ENCODE measurements at places on chromosomes 7 and 10.

DNA sequence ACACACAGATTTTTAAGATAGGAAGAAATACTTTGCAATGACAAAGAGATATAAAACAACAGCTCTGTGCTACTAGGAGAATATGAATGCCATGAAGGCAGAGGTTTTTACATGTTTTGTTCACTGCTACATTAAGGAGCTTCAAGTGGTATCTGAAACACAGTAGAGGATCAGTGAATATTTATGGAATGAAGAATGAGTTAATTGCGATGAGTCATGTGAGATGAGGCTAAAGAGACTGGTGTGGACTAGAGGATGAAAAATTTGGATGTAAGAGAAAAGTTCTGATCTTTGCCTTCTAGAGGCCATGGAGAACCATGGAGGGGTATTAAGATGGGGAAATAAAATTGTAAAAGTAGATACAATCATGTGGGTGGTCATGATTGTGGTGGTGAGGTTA lies 434.2 kb downstream of the PHTF2 start:
- ATAC-seq, result no peak

GRCh38 chr10:6231146-6231545 lies 28.4 kb downstream of the PFKFB3 start:
- ATAC-seq, result no peak

DNA sequence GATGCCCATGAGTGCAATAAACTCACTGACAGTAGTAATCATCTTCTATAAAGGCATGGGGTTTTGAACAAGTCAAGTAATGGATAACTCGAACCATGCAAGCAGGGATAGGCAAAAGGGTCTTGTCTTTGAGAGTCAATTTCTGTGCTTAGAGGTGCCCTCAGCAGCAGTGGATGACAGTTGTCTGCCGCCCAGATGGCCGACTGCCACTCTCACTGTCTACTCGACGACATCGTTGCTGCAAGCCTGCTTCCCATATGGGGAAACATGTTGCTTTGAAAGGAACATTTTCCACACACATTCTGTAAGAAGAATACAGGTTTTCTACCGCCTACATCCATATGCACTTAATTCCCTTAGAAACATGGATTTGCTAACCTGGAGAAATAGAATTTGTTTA lies 236.3 kb upstream of the DKK1 start:
- no peak for ATAC-seq

GRCh38 chr10:80281784-80282765 lies 7.4 kb downstream of the MAT1A start:
- no peak for ATAC-seq

- no peak for ATAC-seq
These were observed 132.6 kb downstream of the DNAJB6 start for GRCh38 chr7:157469181-157470016.

DNA sequence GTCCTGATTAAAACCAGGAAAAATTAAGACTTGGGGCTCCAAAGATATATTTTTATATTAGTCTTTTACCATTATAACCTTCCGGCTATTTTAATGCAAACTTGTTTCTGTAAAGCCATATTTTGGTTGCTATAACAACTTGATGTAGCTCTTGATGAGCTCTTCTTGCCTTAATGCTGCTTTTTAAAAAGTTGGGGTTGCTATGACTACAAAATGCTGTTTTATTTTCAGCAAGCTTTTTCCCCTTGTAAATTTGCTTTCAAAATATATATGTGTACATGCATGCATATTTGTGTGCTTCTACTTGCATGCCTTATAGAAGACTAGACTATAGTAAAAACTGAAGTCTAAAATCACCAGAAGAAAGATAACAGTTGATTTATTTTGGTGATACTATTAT lies 99.7 kb downstream of the CSTF2T start:
- ATAC-seq, result no peak

- ATAC-seq, result no peak
These were observed 30.0 kb upstream of the SEM1 start for GRCh38 chr7:96739609-96740008.

GRCh38 chr10:124339119-124340032 lies 79.3 kb downstream of the OAT start:
- no peak for ATAC-seq

- ATAC-seq, result no peak
These were observed 132.1 kb upstream of the DPP6 start for GRCh38 chr7:153920126-153920525.

DNA sequence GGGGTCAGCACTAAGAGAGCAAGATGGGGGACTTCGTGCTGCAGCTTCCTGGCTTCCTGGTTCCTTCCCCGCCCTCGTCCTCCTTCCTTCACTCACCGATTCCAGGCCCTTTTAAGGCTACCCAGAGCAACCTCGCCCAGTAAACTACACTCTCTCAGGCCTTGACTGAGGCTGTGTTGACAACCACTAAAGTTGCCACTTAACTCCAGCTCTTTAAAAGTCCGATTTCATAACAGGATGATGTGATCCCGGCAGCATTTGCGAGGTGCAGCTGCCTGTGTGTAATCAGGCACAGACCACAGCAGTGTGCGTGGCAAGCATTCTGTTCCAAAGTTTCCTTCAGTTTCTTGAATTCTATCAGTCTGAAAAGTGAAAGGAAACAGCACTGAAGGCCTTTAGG lies 110.6 kb downstream of the RAB11FIP2 start:
- ATAC-seq, result no peak
